ENCODE measurements at places on chromosomes 13 and 19.
A peak's percentile ranks its signal among the peaks of the same experiment; 100 is the strongest.

DNA sequence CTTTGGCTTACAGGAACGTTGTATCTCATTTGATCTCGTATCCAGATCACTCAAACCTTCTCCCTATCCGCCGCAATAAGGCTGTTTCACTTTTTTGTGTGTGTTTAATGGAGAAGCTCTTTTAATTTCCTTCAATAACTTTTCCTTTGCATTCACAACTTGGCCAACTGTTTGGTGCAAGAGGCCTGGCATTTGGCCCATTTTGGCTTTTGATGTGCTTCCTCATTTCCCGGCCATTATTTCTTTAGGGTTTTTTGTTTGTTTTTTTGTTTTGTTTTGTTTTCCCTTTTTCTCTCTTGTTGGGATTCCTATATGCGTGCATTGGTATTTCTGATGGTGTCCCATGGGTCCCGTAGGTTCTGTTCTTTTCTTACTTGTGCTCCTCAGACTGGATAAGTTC lies 6.1 kb upstream of the UPF3A start:
- DNase-seq: no peak

GRCh38 chr13:98584668-98585397 lies 7.9 kb upstream of the STK24 start:
- DNase-seq: no peak

DNA sequence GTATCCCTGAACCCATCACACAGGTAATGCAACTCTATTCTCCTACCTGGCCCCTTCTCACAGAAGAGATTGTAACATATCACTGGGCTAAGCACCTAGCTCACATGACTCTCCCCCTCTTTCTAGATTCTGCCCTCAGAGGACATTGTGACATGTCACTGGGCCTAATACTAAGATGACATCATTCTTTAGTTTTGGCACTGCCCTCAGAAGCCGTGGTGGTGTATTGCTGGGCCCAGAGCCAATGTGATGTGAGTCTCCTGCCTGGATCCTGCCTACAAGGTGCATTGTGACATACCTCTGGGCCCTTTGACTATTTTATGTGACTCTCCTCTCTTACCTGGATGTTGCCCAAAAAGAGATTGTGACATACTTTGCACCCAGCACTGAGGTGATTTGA lies 21.4 kb upstream of the ZNF730 start:
- DNase-seq: no peak

- peak; percentile 11 for DNase-seq
Measured at GRCh38 chr19:6890938-6891337, 3.6 kb downstream of the ADGRE1 start.

- DNase-seq: no peak
Measured at GRCh38 chr19:44807162-44807561, 1.7 kb upstream of the BCAM start.

DNA sequence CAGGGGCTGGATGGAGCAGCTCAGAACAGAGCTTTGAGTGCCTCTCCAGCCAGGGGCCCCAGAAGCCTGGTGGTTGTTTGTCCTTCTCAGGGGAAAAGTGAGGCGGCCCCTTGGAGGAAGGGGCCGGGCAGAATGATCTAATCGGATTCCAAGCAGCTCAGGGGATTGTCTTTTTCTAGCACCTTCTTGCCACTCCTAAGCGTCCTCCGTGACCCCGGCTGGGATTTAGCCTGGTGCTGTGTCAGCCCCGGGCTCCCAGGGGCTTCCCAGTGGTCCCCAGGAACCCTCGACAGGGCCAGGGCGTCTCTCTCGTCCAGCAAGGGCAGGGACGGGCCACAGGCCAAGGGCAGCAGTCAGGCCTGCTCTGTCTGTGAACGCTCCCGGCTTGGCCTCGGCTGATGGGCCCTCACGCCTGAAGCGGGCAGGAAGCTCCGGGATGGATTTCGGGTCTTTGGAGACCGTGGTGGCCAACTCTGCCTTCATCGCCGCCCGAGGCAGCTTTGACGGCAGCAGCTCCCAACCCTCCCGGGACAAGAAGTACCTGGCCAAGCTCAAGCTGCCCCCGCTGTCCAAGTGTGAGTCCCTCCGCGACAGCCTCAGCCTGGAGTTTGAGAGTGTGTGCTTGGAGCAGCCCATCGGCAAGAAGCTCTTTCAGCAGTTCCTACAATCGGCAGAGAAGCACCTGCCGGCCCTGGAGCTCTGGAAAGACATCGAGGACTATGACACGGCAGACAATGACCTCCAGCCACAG lies at the start of gene GRK1:
TSS of gene GRK1 (plus strand) at position 269 of the 751 bp plus-strand sequence. CDS start at position 437, 168 bp downstream.
- no peak for DNase-seq

- no peak for DNase-seq
Measured at GRCh38 chr13:100755891-100756290, 81.3 kb upstream of the TMTC4 start.

DNA sequence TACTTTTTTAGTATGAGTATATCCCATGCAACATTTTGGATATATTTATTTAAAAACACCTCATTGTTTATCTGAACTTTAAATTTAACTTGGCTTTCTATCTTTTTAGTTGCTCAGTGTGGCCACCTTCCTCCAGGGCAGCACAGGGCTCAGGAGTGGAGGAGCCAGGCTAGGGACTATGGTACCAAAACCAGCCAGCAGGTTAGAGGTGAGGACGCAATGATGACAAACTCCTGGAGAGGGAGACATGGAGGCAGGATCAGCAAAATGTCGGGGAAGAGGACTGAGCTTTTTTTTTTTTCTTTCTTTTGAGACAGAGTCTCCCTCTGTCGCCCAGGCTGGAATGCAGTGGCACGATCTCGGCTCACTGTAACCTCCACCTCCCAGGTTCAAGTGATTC lies 29.6 kb upstream of the CALM3 start:
- no peak for DNase-seq

DNA sequence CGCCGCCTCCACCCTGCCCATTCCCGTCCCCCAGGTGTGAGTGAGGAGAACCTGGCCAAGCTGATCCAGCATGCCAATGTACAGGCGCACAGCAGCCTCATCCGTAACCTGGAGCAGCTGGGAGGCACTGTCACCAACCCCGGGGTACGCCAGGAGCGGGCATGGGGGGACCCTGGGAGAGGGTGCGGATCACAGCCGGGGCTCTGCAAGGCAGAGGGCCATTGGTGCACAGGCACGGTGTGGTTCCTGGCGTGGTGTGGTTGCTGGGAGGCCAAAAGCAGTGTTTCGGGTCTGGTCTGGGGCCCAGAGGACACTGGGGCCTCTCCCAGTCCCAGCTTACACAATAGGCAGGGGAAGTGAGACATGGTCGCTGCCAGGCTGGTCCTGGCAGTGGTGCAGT lies 8.3 kb downstream of the STXBP2 start:
- no peak for DNase-seq

GRCh38 chr13:95642028-95642621 lies 2.4 kb downstream of the DZIP1 start:
- no peak for DNase-seq
